Mesothelial cell of epicardium (in vitro differentiated cells): ENCODE measurements at places on chromosomes 2 and 18.

DNA sequence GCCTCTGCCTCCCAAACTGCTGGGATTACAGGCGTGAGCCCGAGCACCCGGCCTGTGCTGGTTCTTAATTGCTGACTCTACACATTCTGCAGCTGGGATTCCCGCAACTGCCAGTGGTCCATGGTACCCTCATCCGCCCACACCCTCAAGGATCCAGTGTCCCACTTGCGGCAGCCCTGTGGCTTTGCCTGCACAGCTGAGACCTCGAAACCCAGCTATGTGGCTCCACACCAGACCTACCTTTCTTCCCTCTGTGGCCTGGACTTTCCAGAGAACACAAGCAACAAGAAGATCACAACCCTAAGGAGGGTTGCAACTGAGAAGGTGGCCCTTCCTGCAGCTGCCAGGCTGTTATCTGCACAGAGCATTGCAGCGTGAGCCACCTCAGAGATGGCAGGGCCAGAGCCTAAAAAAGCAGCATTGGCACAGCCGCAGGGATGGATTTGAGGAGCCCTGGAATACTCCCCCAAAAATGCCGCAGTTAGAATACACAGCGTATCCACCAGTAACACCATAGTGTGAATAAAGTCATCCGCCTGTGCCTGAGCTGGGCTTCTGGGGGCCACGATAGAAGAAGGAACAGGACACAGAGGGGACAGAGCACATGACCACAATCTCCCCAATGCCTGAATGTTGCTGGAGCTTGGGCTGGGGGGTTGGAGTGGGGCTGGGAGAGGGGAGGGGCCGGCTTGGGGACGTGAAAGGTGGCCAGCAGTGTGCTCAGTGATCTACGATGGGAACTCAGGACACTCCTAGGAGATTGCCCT is 1.9 kb downstream of the GPR55 start:
- no peak overlapping the region for H3K4me3 ChIP-seq
- DNase-seq = no peak
- H3K27me3 ChIP-seq = peaks cover 2% of the 10 kb centered on the region
- no peak overlapping the region for H3K27ac ChIP-seq
- H3K4me1 ChIP-seq = peaks cover 12% of the 10 kb centered on the region

- no peak overlapping the region for H3K27ac ChIP-seq
- H3K27me3 ChIP-seq = peaks cover 31% of the 10 kb centered on the region
- peaks cover 37% of the 10 kb centered on the region for H3K4me1 ChIP-seq
- H3K4me3 ChIP-seq = peak overlapping the region; percentile 66
These were observed 1.1 kb upstream of the DPP4 start for GRCh38 chr2:162074928-162075688.

- H3K4me1 ChIP-seq = peaks cover 61% of the 10 kb centered on the region
- no peaks in the 10 kb centered on the region for H3K36me3 ChIP-seq
- H3K27ac ChIP-seq = no peak overlapping the region
- no peaks in the 10 kb centered on the region for H3K27me3 ChIP-seq
- H3K4me3 ChIP-seq = no peak overlapping the region
These were observed 40.9 kb upstream of the STPG4 start for GRCh38 chr2:47196046-47196445.

DNA sequence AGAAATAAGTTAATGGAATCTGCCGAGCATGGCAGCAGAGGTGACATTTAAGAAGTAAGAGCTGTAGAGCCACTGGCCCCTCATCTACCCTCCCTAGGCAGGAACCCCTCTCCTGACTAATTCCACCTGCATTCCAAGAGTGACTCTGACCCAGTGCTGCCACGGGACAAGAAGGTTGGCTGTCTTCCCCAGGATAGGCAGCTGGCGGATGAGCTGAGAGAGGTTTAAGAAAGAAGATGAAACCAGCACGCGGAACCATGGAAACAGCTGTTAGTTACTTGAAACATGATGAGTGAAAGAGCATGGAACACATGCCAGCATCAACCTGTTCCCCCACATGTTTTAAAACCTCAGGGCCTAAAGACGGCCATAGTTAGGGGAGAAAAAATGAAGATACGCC is 74.1 kb downstream of the RND3 start:
- no peaks in the 10 kb centered on the region for H3K27me3 ChIP-seq
- peaks cover 36% of the 10 kb centered on the region for H3K4me1 ChIP-seq
- no peak overlapping the region for H3K27ac ChIP-seq
- no peak overlapping the region for H3K4me3 ChIP-seq

DNA sequence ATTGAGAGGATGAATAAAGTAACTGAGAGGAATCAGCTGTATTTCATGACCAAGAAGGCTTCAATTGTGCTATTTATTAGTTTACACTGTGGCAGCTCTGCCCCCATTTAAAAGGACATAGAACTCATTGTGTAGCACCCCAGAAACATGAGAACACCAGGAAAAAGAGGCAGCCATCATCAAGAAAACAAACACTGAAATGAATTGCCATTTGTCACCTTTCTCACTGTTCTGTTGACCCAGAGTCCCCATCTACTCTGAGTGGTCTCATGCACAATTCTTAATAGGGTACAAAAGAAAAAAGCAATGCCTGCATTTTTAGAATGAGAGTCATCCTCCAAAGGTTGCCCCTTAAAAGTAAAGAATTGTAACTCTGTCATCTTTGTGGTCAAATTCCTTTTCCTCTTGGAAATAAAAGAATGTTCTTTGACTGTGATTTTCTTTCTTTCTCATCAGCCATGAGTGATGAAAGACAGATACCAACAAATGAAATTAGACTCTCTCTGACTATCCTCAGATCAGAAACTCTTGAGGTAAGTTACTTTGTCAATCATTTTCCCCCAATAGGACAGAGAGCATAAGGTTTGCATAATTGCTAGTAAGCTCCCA is 1941.9 kb upstream of the PIK3C3 start:
- no peak overlapping the region for H3K4me3 ChIP-seq
- no peak for DNase-seq
- H3K4me1 ChIP-seq = peaks cover 3% of the 10 kb centered on the region
- H3K27ac ChIP-seq = no peak overlapping the region
- no peaks in the 10 kb centered on the region for H3K36me3 ChIP-seq

DNA sequence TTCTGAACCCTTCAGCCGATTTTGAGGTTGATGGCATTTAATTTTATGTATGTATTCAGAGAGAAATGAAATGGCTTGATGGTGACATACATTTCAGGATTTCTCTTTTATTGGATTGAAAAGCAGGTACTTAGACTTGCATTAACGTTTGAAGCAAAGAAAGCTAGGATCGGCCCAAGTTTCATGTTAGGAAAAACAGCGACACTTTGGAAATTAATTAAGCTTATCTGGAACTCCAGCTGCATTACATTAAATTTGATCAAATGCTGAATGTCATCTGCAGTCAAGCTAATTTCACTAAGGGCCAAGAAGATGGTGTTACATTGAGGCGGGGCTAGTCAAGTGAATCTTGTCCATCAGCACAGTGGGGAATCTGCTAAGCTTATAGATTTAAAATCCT is 441.8 kb downstream of the IRS1 start:
- no peak for DNase-seq
- H3K27me3 ChIP-seq = no peaks in the 10 kb centered on the region
- H3K4me3 ChIP-seq = no peak overlapping the region
- H3K27ac ChIP-seq = no peak overlapping the region

GRCh38 chr2:121804340-121804739 is 48.9 kb downstream of the TSN start:
- peak; percentile 54 for DNase-seq
- no peak overlapping the region for H3K4me3 ChIP-seq
- no peaks in the 10 kb centered on the region for H3K36me3 ChIP-seq
- no peak overlapping the region for H3K27ac ChIP-seq

DNA sequence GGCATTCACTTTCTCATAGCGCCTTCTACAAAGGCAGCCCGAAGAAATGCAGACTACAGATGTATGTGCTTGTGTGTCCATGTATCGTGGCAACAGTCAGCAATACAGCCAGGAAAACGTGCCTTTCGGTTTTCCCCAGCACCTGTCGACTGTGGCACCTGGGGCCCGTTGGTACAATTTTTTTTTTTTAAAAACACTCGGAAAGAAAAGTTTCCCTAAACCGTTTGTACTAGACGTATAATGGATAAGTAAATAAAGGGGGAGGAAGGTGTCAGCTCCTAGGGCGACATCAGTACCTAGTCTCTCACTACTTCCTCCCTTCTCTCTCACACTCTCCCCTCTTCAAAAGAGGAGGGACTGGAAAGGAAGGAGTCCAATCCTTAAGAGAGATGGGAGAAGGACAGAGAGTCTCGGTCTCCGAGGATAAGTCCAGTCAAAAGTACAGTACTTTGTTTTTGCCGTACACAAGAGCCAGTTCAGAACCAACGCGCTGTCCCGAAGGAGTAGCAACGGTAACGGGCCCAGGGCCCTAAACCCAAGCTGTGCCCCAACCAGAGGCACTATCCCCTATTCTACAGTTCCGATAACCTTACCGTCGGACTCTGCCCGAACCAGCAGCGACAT is 759 bp downstream of the PPP4R3B start:
- no peak for DNase-seq
- no peak overlapping the region for H3K4me3 ChIP-seq
- H3K27ac ChIP-seq = no peak overlapping the region
- peaks cover 12% of the 10 kb centered on the region for H3K36me3 ChIP-seq
- peaks cover 15% of the 10 kb centered on the region for H3K4me1 ChIP-seq
- H3K27me3 ChIP-seq = no peaks in the 10 kb centered on the region

GRCh38 chr2:141641462-141641861 is 489.4 kb downstream of the LRP1B start:
- peaks cover 2% of the 10 kb centered on the region for H3K4me1 ChIP-seq
- H3K4me3 ChIP-seq = no peak overlapping the region
- no peaks in the 10 kb centered on the region for H3K27me3 ChIP-seq
- no peaks in the 10 kb centered on the region for H3K36me3 ChIP-seq

- no peaks in the 10 kb centered on the region for H3K27me3 ChIP-seq
- peaks cover 3% of the 10 kb centered on the region for H3K4me1 ChIP-seq
- DNase-seq = no peak
- H3K27ac ChIP-seq = peak overlapping the region; percentile 25
- H3K36me3 ChIP-seq = peaks cover 13% of the 10 kb centered on the region
These were observed 37.3 kb upstream of the ASPRV1 start for GRCh38 chr2:69998761-69999160.

GRCh38 chr2:188475945-188476344 is 184.3 kb downstream of the GULP1 start:
- peak overlapping the region; percentile 85 for H3K27ac ChIP-seq
- no peak overlapping the region for H3K4me3 ChIP-seq
- no peaks in the 10 kb centered on the region for H3K27me3 ChIP-seq
- no peak for DNase-seq
- peaks cover 18% of the 10 kb centered on the region for H3K4me1 ChIP-seq

GRCh38 chr2:237258116-237258515 is 155.8 kb downstream of the COL6A3 start:
- no peak for DNase-seq
- no peak overlapping the region for H3K4me3 ChIP-seq
- no peaks in the 10 kb centered on the region for H3K27me3 ChIP-seq
- H3K36me3 ChIP-seq = no peaks in the 10 kb centered on the region

- DNase-seq = no peak
- H3K27me3 ChIP-seq = peaks cover 17% of the 10 kb centered on the region
- H3K36me3 ChIP-seq = no peaks in the 10 kb centered on the region
- H3K4me1 ChIP-seq = no peaks in the 10 kb centered on the region
These were observed 122.8 kb upstream of the DOCK10 start for GRCh38 chr2:225165052-225165451.

GRCh38 chr2:3517948-3518495 is 1.3 kb downstream of the ADI1 start:
- H3K27ac ChIP-seq = peak overlapping the region; percentile 94
- H3K36me3 ChIP-seq = peaks cover 18% of the 10 kb centered on the region
- H3K27me3 ChIP-seq = no peaks in the 10 kb centered on the region

DNA sequence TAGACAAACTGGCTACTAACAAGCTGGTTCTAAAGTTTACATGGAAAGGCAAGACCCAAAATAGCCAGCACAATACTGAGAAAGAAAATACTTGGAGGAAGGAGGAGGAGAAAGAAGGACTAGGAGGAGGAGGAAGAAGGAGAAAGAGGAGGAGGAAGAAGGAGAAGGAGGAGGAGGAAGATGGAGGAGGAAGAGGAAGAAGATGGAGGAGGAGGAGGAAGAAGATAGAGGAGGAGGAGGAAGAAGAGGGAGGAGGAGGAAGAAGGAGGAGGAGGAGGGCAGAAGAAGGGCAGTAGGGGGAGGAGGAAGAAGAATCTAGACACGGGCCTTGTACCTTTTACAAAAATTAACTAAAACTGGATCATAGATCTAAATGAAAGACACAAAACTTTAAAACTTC is 92.6 kb downstream of the METTL4 start:
- H3K4me3 ChIP-seq = no peak overlapping the region
- DNase-seq = no peak
- H3K36me3 ChIP-seq = no peaks in the 10 kb centered on the region

- no peak overlapping the region for H3K4me3 ChIP-seq
- peaks cover 10% of the 10 kb centered on the region for H3K4me1 ChIP-seq
- no peaks in the 10 kb centered on the region for H3K36me3 ChIP-seq
- DNase-seq = no peak
- no peak overlapping the region for H3K27ac ChIP-seq
- peaks cover 2% of the 10 kb centered on the region for H3K27me3 ChIP-seq
These were observed 429.5 kb downstream of the CCDC85A start for GRCh38 chr2:56613254-56613653.

DNA sequence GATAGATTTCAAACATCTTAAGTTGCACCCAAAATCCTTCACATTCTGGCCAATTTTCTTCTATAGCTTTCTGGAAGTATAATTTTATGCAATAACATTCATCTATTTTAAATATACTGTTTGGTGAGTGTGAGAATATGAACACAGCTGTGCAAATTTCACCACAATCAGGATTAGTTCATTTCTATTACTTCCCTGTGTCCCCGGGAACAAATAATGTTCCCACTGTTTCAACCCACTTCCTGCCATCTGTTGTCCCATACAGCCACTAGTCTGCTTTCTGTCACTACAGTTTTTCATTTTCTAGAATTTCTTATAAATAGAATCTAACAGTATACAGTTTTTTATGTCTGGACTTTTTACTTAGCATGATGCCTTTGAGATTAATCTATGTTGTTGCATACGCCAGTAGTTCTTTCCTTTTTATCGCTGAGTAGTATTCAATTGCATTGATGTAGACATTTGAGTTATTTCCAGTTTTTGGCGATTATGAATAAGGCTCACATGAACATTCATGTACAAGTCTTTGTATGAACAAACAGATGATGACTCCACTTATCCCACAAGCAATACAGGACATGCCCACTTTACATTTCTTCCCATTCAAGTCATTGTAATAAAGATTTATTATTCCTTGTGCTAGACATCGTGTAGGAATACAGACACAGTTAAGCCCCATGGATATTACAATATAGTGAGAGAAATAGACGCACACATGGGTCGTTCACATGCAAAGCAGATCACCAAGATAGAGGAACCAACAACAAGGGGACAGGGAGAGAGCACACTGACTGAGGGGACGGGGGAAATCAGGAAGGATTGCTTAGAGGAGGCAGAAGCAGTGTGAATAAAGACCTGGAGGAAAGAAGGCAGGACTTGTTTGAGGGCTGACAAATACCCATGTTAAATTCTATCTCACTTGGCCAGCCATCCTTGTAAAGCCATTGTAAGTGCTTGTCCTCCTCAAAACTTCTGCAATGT is 72.9 kb upstream of the PAX8 start:
- no peak overlapping the region for H3K4me3 ChIP-seq
- no peaks in the 10 kb centered on the region for H3K36me3 ChIP-seq
- H3K27me3 ChIP-seq = peaks cover 23% of the 10 kb centered on the region
- H3K27ac ChIP-seq = no peak overlapping the region
